ENCODE measurements at places on chromosomes 3 and 15.

GRCh38 chr3:167203062-167203461 lies 177.0 kb downstream of the ZBBX start:
- DNase-seq, result no peak

DNA sequence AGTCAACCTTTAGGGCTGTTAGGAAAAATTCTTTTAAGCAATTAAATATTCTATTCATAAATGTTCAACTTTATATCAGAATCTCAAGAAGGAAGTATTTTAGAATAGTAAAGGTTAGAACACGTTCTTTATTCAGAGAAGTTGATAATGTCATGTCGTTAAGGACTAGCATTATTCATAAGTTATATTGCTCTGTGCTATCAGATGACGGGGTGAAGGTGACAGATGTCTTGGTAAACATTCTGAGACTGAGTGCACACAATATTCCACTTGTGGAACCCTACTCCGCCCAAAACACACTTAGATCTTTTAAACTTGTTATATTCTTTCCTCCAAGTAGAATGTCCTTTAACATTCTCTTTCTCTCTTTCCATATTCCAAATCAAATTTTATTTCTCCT lies 7.9 kb downstream of the AP4E1 start:
- no peak for DNase-seq

- DNase-seq, result no peak
Measured at GRCh38 chr3:35598804-35599203, 40.5 kb upstream of the ARPP21 start.

DNA sequence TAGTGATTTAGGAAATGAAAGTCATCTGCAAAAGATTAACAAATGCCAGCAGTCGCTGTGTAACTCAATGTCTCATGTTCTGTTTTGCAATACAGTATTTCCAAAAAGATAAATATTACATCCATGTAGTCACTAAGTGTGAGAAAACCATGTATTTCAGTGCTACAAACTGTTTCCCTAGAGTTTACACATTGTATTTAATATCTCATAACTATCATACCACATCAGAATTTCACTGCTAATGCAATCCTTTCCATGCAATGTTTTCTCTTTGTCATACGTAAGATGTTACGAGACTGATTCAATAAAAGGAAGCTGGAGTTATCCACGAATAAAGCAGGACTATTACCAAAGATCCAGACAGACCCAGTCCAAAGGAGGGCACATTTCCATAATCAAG lies 269.4 kb downstream of the GBE1 start:
- DNase-seq, result no peak

DNA sequence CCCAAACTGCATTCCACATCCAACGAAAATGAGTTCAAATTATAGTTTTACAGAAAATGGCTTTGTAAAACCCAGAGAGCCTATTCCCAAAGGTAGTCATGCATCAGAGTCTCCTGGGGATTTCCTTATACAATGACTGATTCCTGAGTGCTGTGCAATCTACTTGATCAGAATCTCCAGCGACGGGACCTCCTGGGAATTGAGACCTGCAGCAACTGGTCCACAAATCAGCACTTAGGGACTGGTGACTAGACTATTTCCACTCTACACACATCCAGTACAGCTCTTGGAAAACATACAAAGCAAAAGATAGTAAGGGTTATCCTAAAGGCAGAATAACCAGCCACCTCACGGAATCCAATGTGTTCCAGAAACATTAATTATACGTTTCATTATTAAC lies 871.0 kb upstream of the CFAP20DC start:
- peak; percentile 86 for DNase-seq

GRCh38 chr3:187445356-187445755 lies 77.2 kb downstream of the RTP4 start:
- no peak for DNase-seq

DNA sequence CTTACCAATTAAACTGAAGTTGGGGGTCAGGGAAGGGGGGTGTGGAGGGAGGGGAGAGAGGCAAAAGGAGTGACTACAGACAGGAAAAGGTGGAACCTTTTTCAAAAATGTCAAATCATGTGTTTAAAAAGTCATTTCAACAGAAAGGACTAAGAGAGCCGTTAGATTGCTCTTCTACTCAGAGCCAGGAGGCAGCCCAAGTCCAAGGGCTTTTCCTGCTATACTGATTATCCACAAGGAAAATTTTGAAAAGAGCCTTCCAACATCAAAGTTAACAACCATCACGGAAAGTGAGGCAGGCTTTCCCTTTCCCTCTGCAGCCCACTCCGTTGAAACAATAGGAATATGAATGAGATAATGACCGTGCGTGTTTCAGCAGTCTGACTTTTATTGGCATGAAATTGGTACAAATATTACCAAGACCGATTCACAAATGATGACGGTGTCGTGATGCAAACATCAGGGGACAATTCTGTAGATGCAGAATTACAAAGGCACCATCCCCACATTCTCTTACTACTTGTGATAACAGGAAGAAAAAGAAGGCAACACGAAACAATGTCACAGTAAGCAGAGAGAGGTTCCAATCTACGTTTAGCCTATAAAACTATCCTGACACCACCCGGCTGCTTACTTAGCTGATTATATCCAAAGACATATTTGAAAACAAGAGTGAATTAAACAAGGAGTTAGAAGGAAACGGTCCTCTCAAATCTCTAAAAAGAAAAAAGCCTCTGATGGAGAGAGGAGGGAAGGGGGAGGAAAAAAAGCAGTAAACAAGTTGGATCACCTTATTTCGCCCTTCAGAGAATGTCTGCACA lies 453.7 kb downstream of the FOXP1 start:
- no peak for DNase-seq

DNA sequence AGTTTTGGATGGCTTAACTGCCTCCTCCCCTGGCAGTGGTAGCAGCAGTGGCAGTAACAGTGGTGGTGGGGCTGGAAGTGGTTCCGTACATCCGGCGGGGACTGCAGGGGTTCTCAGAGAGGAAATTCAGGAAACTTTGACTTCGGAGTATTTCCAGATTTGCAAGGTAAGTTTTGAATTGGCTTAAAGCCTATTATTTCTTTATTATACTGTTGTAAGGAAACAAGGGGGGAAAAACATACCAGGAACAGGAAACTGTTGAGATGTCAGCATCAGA lies 1.5 kb downstream of the STXBP5L start:
- no peak for DNase-seq

- DNase-seq, result no peak
Measured at GRCh38 chr15:45093013-45093412, 21.0 kb downstream of the DUOX2 start.

- DNase-seq, result no peak
Measured at GRCh38 chr3:131917006-131917405, 117.8 kb downstream of the CPNE4 start.

GRCh38 chr15:65156692-65157091 lies 23.1 kb upstream of the PDCD7 start:
- no peak for DNase-seq

DNA sequence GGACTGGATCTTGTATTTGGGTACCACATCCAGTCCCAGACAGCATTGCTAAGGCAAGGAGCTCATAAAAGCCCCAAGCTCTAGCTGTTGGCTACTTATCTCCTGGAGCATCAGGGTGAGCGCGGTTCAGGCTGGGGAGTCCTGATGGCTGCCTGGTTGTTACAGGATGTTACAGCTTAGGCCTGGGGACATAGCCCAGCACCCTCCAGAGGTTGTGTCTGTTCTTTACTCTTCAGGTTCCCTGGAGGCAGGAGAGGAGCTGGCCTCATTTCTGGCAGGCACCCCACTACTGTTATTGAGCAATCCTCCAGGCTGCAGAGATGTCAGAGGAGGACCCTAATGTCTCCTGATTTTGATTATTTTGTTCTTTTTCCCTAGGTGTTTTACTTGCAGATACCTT lies 26.6 kb downstream of the APBA2 start:
- peak; percentile 79 for DNase-seq

DNA sequence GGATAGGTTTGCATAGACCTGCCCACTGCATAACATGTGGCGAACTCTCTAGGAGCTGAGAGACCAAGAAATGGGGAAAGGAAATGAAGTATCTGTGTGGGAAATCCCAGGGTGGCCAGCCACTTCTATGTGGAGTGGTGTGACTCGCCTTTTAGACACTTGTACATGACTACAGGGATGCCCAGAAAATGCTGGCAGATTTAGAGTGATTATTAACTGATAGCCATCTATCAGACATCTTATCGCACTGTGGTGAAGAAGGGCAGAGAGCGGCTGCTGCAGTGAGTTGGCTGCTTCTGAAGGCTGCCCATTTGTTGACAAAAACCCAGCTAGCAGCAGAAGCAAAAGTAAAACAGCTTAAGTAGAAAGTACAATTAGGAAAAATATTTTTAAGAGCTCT lies 18.1 kb upstream of the STAC start:
- no peak for DNase-seq

GRCh38 chr3:183114384-183115178 lies 15.3 kb upstream of the MCCC1 start:
- DNase-seq, result peak; percentile 69
